ENCODE measurements at places on chromosomes 12 and 14.

GRCh38 chr12:69661386-69661785 is 37.7 kb downstream of the BEST3 start:
- no peak for DNase-seq

DNA sequence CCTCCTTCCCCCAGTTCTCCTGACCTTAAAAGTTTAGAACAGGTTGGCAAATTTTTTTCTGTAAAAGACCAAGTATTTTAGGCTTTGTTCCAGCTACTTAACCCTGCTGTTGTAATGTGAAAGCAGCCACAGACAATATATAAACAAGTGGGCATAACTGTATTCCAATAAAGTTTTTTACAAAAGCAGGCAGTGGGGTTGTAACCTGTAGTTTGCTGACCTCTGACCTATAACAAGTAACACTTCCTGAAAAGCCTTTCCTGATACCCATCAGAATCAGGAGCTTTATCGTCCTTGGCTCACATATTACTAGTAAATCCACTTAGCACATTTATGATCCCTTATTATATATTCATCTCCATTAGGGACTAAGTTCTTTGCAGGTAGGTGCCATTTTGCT is 13.1 kb upstream of the SMARCC2 start:
- DNase-seq = no peak

GRCh38 chr12:7058163-7058845 is 2.2 kb upstream of the C1S start:
- DNase-seq = no peak

GRCh38 chr14:87158283-87158682 is 834.7 kb downstream of the GALC start:
- no peak for DNase-seq

- DNase-seq = no peak
Observed at GRCh38 chr14:105069522-105069870, 4.3 kb upstream of the GPR132 start.

GRCh38 chr12:78086553-78087362 is 256.1 kb downstream of the NAV3 start:
- no peak for DNase-seq

- DNase-seq = no peak
Observed at GRCh38 chr14:85191986-85192385, 338.0 kb upstream of the FLRT2 start.

- no peak for DNase-seq
Observed at GRCh38 chr14:69259527-69260189, at the start of gene GALNT16. GALNT16 (plus strand) TSS chr14:69260158; CDS start chr14:69260291, 133 bp downstream.

GRCh38 chr12:50567926-50568325 is 63.1 kb downstream of the DIP2B start:
- DNase-seq = no peak

GRCh38 chr12:120718055-120718454 is 7.6 kb upstream of the ACADS start:
- no peak for DNase-seq

DNA sequence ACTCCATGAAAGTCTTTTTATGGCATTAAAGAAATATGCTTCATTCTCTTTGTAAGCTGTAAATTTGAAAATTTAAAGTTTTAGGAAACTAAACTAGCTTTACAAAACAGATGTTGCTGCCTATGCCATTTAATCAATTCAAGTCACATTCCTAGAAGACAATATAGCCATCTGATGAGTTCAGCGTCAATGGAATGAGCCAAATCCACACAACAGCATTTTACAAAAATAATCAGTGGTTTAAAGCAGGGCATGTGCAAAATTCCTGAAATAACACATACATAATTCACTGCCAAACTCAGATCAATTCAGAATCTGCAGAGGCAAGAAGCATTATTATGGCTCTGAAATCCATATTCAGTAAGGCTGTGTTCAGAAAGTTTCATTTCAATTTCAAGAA is 75.6 kb downstream of the MED13L start:
- no peak for DNase-seq

GRCh38 chr12:105754313-105754712 is 384.4 kb downstream of the NUAK1 start:
- no peak for DNase-seq

GRCh38 chr12:26828280-26829073 is 4.5 kb downstream of the ITPR2 start:
- no peak for DNase-seq

DNA sequence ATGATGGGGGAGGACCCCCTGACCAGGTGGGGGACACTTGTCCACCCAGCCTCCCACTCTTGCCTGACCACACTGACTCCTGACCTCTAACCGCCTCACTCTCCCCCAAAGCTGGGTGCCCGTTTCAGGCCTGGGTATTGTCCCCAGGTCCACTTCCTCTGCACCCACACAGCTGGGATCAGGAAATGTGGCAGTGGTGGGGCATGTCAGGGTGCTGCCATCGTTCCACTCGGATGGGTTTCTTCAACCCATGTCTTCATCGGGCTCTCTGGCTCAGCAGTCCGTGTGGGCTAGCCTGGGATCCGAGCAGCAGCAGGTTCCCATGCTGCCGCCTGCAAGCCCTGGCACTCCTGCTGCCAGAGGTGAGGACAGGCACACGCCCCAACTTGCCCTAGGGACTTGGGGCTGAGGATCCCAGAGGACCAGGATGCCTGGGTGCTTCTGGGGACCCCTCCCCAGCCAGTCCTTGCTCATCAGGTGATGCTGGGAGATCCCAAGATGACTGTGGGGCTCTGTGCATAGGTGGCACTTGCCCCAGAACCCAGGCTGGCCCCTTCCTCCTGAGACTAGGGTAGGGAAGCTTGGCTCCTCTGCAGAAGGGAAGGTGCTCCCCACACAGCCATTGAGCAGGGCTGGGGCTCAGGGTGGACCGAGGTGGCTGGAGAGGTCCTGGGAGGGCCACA is 2.9 kb upstream of the CLBA1 start:
- no peak for DNase-seq

DNA sequence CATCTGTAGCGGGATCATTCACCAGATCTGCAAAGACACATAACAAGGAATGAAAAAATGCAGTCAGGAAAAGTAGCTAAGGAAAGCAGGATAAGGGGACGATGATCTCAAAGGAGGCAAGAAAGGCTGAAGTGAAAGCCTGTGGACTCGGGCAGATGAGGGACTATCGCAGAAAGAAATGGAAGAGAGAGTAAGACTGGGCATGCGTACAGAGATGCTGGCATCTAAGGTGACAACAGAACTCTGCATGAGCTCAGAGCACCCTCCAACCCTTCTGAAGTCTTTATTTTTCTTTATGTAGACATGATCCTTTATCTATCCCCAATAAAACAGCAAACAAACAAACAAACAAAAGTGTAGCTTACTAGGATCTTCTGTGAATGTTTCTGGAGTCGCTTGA is 7.2 kb downstream of the MFAP5 start:
- no peak for DNase-seq

DNA sequence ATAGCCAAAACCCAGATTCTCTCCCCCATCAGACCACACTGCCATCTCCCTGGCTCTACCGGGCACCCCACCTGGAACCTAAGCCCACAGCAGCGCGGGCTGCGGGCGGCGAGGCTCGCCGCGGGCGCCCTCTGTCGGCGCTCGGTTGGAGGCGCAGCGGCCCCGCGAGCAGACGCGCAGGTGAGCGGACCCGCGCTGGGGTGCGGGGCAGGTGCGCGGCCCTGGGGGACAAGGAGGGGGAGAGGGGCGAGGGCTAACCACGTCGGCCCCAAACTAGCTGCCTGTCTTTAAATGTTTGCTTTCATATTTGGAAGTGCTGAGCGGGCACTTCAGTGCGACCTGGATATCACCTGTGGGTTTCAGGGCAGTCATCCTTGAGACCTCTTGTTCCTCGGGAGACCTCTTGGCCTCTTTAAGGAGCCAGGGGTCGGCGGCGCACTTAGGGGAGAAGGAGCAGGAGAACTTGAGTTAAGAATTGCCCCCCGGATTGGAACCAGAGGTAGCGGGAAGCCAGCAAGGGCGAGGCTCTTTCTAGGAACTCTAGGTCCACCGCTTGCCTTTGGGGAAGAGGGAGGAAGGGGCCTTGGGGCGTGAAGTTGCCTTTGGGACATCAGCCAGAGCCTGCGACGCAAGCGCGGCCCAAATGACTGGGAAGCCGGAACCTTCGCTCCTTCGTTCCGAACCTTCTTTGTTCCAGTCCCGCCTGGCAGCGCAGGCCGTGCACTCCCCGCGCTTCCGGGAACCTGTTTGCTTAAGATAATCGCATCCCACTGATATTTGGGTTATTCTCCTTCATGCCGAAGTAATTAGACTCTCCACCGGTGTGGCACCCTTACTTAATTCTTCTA is 78.7 kb downstream of the NEDD1 start:
- peak; percentile 39 for DNase-seq

DNA sequence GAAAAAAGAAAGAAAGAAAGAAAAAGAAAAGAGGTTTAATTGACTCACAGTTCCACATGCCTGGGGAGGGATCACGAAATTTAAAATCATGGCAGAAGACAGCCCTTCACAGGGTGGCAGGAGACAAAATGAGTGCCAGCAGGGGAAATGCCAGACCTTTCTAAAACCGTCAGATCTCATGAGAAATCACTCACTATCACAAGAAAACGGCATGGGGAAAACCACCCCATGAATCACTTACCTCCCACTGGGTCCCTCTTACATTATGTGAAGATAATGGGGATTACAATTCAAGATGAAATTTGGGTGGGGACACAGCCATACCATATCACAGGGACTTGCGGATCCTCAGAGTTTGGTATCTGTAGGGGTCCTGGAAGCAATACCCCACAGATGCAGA is 16.3 kb upstream of the EGLN3 start:
- DNase-seq = no peak

DNA sequence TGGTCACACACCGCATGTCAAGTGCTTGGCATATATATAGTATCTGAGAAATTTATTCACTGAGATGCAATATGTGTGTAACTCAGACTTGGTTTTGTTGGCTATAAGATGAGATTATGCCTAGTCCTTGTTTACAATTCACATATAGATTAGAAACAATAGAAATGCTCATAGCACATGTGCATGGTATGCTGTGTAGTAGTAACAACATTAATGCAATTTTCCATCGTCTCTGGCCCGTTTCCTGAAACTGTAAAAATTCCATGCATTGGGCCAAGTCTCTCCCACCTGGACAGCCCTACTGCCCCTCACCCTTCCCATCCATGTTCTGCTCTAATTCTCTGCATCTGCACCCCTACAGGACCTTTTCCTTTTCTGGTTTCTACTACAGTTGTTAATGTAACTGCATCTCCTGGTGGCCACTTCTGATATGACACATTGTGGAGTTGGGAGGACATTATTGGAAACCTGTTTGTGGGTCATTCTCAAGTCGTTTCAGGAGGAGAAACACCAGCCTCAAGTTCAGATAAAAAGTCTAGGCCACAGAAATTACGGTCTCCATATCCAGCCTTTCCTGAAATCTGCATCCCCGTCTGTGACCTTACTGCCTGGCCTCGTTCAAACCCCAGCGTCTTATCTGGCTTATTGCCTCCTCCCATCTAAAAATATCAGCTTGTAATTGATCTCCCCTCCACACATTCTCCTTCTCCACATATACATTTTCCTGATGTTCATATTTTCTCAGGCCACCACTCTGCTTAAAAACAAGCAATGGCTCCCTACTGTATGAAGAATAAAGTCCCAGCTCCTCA is 37.5 kb downstream of the EMP1 start:
- peak; percentile 11 for DNase-seq

DNA sequence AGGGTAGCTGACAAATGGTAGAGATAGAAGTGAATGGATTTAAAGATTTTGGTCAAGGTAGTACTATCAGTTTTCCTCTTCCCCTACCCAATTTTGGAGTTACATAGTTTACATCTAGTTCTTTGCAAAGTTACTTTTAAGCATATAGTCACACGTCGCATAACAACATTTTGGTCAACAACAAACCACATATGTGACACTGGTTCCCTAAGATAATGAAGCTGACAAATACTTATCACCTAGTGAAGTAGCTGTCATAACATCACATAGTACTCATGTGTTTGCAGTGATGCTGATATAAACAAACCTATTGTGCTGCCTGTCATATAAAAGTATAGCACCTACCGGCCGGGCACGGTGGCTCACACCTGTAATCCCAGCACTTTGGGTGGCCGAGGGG is 45.4 kb downstream of the YAF2 start:
- no peak for DNase-seq

- DNase-seq = no peak
Observed at GRCh38 chr12:468671-469389, 9.1 kb downstream of the B4GALNT3 start.

DNA sequence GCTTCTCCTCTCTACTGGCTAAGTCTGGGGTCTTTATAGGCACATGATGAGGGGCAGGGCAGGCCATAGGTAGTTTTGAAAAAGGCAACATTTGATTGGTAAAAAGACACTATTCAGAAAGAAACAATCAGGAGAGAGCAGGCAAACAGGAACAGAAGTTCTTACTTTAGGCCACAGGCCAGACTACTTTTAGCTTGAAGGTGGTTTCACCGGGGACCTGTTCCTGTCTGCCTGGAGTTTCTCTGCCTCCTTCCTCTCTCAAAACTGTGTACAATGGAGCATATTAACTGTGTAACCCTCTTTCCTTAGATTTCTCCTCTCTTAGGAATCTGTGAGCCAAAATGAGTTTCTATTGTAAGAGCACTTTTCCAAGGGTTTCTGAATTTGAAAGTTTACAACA is 167.9 kb upstream of the AVPR1A start:
- no peak for DNase-seq

GRCh38 chr12:76312315-76312714 is 35.9 kb downstream of the BBS10 start:
- no peak for DNase-seq

GRCh38 chr14:20499881-20500280 is 5.5 kb upstream of the RNASE10 start:
- DNase-seq = no peak
